ENCODE measurements at places on chromosomes 1 and 21. TPM values are rescaled to one million over a fixed set of nuclear protein-coding genes. Genes with fewer than 3 reads are reported as not detected.

Gene GJB3
- total RNA-seq = not detected

Gene BRDT
- total RNA-seq = not detected

DNA sequence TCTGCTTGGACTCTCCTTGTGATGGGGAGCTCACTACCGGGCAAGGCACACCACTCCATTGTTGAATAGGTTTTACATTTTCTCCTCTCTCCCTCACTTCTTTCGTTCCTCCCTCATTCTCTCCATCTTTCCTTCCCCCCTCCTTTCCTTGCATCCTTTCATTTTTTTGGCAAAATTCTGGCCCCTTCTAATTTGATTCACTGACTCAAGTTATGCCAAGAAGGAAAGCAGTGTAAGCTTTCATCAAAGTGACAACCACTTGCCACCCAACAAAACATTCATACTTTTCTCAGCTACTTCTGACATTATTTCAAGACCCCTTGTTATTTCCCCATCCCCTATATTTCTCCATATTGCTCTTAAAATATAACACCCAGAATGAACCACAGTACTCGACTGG is 68.4 kb downstream of the CACNA1E start:
- DNase-seq = no peak

DNA sequence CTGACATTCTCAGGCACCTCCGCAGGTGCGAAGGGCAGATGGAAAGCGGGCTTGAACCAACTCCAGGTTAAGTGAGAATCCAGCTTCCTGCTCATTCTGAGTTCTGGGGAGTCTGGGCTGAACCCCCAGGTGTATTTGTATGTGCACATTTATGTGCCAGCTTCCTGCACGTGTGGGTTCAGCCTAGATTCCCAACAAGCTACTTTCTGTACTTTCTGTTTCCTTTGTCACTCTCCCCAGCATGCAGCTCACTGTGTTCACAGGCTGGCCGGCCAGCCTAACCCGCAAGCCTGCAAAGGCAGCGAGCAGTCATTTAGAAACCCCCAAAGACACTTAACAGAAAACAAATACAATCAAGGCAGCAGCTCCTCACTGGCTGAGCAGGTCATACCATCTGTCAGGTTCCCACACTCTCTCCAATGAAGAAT is 1.3 kb upstream of the IL19 start:
- DNase-seq = no peak

- no peak for DNase-seq
Measured at GRCh38 chr1:55604179-55604578, 389.0 kb upstream of the USP24 start.

Gene MARK1
- total RNA-seq = 11.6 TPM

GRCh38 chr1:241688940-241689368 is 36.9 kb downstream of the WDR64 start:
- no peak for DNase-seq

Gene PALMD
- 34.4 TPM for total RNA-seq

Gene ANKRD35
- 19.9 TPM for total RNA-seq

DNA sequence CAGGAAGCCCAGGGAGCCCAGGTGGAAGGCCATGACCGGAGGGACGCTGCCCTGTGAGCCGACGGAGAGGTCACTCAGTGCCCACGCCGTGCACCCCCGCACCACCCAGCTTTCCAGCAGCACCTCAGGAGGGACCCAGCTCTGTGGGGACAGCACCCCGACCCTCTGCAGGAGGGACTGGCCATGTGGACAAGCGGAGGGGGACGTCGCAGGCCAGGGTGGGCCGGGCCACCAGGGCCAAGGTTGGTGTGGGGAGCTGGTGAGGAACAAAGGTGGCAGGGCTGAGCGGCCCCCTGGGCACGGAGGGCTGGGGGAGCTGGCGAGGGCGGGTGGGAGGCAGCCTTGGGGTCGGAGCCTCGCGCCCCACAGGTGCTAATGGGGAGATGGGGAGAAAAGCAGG is 22.8 kb downstream of the NADK start:
- no peak for DNase-seq

DNA sequence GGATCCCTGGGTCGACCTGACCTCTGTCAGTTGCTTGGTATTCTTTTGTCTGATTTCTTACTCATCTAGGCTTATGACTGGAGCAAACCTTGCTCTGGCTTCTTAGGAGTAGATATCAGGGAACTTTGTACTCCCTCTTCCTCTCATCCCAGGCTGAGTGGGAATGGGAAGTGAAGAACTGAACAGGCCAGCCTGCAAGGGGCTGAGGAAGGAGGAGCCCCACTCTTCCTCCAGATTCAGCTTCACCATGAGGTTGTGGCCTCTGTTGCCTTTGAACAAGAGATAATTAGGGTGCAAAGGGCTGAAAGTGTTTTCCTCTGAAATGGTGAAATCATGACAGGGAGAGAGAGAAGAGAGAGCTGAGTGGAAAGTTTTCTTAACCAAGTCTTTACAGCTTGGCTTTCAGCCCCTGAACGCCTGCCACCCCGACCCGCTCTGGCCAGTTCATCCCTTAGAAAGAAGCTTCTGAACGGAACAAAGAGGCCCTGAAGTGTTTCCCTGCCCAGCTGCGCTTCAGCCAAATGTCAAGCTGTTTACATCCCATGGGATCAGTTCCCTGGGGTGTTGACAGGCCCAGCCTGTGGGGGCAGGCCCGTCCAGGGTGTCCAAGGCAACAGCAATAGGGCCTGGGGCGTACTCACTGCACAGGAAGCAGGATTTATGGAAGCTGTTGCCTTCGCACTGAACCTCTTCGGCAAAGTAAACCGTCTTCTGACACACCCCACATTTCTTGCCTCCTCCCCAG is 11.2 kb downstream of the CSRP1 start:
- no peak for DNase-seq

DNA sequence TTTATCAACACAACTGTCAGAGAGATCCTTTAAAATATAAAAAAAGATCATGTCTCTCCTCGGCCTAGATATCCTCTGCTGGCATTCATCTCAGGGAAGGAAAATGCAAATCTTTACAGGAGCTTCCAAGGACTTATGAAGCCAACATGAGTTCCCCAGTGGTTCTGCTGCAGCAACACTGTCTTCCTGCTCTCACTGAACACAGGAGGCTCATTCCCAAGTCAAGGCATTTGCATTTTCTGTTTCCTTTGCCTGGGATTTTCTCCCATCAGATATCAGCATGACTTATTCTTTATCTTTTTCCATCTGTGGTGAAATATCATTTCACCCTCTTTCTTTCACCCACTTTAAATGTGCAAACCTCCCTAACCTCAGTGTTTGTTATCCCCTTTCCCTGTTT is 513.8 kb upstream of the ZP4 start:
- DNase-seq = no peak

- DNase-seq = no peak
Measured at GRCh38 chr1:155173478-155174323, at the start of gene TRIM46. TSS of gene TRIM46 (plus strand) at chr1:155173849. CDS start at chr1:155173967, 118 bp downstream.

DNA sequence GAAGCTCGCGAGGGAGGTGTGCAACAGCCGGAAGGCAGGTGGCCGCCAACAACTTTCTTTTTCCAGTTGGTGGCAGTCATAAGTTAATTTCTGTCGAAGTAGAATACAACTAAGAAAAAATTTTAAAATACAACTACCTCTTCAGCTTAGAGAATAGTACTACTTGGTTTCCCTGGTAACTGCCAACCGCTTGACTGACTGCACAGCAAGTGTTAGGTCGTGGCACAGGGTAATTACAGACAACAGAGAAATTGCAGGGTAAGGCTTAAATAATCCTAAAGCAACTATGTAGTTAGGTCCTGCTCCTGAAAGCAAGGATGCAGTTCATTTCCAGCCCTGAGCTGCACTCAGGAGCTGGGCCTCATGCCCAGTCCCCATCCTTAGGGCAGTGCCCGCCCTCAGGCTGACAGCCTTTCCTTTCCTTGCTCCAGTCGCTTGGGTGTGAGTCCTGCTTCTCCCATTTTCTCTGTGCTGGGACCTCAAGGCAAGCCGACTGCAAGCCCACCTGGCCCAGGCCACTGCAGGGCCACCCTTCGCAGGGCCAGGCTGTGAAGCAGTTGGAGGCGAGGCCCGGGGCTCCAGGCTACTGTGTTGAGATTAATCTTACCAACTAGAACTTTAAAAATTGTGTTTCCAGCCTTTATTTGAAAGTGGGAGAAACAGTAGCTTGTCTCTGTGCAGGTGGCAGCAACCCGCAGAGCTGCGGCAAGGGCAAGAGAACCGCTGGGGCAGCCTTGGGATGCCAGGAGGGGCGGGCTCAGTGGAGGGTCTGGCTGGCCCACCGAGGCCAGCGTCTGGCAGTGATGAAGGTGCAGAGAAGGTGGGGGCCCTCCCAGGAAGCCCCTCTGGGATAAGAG is 148.3 kb downstream of the PCBP3 start:
- no peak for DNase-seq

Gene BMP8B
- total RNA-seq = not detected

DNA sequence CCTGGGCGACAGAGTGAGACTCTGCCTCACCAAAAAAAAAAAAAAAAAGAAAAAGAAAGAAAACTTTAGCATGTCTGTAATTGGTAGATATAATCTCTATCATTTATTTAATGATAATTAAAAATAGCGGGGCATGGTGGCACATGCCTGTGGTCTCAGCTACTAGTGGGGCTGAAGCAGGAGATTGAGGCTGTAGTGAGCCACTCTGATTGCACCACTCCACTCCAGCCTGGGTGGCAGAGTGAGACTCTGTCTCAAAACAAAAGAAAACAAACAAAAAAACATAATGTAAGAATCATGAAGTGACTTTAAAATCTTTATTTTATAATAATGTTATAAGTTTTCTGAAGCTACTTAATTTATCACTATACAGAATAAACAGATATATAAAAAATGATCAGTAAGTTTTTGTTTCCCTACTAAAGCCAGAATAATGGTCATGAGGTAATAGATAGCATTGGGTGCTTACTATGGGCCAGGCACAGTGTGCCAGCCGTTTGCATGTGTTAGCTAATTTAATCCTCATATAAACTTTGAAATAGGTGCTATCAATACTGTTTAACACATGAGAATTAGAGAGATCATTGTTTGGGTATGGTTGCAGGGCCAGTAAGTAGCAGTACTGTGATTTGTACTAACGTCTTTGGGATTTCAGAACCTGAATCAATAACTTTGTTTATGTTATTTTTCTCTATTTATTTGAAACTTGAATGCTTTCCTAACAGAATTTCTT is 23.8 kb downstream of the CLIC4 start:
- DNase-seq = no peak

Gene TACSTD2
- 1.3 TPM for total RNA-seq

GRCh38 chr1:5704561-5705514 is 287.4 kb downstream of the NPHP4 start:
- no peak for DNase-seq

DNA sequence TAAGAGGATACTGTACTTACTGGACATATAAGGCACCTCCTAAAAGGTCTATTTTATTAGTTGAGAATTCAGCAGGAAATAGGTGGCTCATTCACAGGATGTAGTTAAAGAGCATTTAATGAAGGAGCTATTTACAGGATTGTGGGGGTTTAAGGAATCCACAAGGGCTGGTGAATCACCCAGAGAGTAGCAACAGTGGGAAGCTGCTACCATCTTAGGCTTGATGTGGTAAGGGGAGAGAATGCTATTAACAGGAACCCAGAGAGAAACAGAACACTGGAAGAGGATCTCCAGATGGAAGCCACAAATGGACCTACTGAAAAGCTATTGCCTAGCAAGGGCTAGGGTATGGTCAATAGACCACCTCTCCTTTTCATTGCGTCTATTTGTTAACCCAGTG is 52.0 kb upstream of the COL11A1 start:
- DNase-seq = no peak

Gene CLSTN1
- total RNA-seq = 84.6 TPM

Gene IL22RA1
- not detected for total RNA-seq

DNA sequence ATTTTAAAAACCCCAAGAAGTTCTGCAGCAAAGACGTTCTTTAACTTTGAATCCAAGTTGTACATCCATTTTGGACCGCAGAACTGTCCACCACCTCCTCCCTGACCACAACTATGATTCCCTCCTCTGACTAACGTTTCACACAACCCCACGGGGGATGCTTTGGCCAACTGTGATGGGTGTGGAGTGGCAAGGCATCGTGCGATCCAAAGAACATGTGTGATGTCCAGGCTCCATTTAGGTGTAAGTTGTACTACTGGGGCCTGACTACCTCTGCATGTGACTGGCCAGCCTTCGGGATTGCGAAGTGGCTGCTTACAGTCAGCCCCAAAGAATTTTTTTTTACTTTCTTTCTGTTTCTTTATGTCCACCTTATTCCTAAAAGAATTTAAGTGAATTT is 6.7 kb downstream of the KCNJ15 start:
- DNase-seq = no peak

GRCh38 chr1:48831120-48831978 is 54.7 kb upstream of the BEND5 start:
- DNase-seq = no peak

Gene PROK1
- total RNA-seq = not detected

DNA sequence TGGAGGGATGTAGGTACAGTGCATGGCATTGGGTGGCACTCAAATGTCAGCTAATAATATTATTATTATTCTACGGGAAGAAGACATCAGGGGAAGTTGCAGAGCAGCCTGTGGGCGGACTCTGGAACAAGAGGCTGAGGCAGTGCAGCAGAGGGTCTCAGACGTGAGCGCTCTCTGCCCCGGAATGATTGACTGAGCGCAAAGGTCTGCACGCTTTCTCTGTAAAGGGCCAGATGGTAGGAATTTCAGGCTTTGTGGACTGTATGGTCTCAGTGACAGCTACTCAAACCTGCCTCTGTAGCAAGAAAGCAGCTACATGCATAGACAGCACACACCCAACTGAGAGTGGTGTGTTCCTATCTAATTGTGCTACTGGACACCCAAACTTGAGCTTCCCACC is 29.6 kb upstream of the VPS13D start:
- no peak for DNase-seq

Gene TSPEAR
- not detected for total RNA-seq

GRCh38 chr1:14631421-14631820 is 32.9 kb downstream of the KAZN start:
- DNase-seq = no peak

GRCh38 chr1:187696073-187696472 is 867.3 kb downstream of the PLA2G4A start:
- DNase-seq = no peak

DNA sequence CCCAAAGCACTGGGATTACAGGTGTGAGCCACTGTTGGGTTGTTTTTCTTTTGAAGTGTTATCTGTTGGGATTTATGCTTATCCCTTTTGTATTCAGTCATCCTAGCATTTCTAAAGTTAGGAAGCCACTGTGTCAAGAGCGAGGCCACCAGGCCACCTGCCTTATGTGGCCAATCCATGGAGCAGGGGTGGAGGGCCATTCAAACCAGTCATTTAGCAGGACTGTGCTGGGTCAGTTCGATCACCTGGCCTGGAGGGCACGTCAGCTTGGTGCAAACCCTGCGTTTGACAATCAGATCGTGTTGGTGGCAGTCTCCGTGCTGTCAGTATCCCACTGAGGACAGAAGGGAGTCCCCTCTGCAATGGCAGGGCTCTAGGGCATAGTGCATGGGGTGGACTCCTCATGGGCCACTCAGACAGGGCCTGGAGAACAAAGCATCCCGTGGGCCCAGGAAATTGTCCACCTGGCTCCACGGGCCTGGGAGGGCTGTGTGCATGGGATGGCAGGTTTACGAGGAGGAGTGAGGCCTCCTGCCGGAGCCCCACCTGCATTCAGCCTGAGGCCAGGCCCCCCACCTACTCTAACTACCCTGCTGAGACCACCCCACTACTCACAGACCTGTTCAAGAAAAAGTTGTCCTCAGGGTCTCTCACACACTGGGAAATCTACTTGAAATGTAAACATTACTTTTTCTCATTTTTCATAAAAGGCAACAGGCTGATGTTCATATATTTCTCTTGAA is 242.3 kb downstream of the SDCCAG8 start:
- DNase-seq = no peak

Measured in ascending aorta (tissue), 2 donors.